ENCODE measurements at places on chromosomes 7 and 10. TPM values are rescaled to one million over a fixed set of nuclear protein-coding genes. Genes with fewer than 3 reads are reported as not detected.
A peak's percentile ranks its signal among the peaks of the same experiment; 100 is the strongest.

DNA sequence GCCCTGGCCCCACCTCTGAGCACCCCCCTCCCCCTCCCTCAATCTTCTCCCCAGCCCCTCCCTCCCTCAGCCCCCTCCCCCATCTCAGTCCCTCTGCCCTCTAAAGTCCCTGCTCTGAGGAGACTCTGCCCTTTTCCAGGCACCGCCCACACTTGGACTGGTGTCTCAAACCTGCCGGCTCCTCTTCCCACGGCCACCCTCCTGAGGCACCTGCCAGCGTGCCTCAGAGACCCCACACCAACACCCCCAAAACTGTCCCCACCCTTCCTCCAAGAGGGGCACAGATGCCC, 34.6 kb upstream of the HSPB1 start:
- no peak for DNase-seq

GRCh38 chr7:30286749-30287148, 2.4 kb downstream of the ZNRF2 start:
- no peak for DNase-seq

DNA sequence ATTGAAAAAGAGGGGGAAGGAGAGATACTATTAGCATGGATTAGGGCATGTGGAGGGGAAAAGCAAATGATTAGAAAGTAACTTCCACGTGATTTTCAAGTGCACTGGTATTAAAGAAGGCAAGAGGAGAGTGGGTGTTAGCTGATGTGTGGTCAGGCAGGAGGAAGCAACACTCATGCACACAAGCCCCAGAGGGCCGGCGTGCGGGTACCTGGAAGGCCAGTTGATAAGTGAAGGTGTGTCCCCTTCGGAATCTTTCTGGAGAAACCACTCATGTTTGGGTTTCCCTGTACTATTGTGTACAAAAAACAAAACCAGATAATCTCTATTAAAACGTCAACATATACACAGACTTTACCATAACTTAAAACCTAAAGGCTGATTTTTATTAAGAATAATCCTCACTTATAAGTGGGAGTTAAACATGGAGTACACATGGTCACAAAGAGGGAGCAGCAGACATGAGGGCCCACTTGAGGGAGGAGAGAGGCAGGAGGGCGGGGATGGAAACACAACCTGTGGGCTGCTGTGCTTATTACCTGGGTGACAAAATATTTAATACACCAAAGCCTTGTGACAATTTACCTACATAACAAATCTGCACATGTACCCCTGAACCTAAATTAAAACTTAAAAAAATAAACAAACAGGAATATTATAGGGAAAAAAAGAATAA, 98.9 kb downstream of the SVIL start:
- no peak for DNase-seq

GRCh38 chr10:17101910-17102266, 27.7 kb downstream of the CUBN start:
- peak; percentile 68 for DNase-seq

HOXA5 gene
- total RNA-seq = 20.1 TPM

MYOF gene
- total RNA-seq = 208 TPM

GRCh38 chr10:112644265-112644645, 197.2 kb downstream of the VTI1A start:
- no peak for DNase-seq

GRCh38 chr7:92881091-92881485, 44.7 kb upstream of the CDK6 start:
- no peak for DNase-seq

SP8 gene
- not detected for total RNA-seq

OR2A1 gene
- not detected for total RNA-seq

GPRIN2 gene
- 9.1 TPM for total RNA-seq

DNA sequence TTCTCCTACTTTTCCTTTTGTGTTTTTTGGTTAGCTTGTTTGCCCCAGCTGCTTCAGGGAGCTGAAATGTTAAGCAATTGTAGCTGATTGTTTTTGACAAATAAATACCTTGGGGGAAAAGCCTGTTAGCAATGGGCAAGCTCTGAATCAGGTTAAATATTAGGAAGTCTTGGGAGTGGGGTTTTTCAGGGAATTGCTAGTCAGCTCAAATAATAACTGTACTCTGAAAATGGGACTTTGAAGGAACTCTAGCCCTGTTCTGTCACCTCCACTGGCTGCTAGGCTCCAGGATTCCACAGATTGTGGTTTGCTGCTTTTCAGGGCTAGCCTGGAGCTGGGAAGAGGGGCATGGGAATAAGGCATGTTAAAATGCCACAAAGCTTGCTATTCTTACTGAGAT, 39.5 kb downstream of the ADK start:
- DNase-seq = peak; percentile 7

GRCh38 chr7:114087653-114088469, 169.1 kb upstream of the PPP1R3A start:
- DNase-seq = no peak

DNA sequence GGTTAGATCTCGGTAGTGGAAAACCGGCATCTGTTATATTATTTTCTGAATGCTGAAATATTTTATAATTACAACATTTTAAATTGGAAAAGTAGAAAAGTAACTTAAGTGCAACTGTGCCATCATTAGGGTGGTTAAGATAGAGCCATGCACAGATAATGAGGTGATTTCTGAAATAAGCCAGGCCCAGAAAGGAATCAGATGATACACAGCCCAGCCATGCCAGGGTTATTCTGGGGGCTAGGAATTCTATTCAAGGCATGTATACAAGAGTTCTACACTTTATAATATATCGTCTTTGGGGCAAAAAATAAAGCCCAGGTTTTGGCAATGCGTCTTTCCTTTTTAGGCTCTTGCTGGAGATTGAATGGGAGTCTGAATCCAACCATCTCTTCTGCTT, 128.7 kb downstream of the ITGB8 start:
- DNase-seq = no peak

FLNC gene
- 149 TPM for total RNA-seq

All from epithelial cell of proximal tubule (primary cell).